ENCODE measurements at places on chromosomes 2 and 18.

- DNase-seq, result no peak
These were observed 127.4 kb downstream of the CACNB4 start for GRCh38 chr2:151971301-151972051.

GRCh38 chr18:5914016-5914415, 18.7 kb upstream of the TMEM200C start:
- no peak for DNase-seq

DNA sequence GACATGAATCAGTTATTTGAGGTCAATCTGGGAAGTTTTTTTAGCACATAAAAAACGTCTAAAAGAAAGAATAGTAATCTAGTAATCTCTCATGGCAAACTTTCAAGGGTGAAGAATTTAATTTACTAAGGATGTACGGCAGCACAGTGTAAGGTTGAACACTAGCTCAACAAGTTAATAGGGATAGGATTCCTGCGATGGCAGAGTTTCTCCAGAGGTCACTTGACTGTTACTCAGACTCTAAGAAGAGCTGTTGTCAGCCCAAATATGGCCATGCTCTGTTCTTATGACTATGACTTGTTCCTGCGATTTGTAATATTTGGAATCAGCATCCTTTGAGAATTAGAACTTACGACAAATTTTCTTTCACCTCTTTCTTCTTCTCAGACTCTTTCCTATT, 553.3 kb upstream of the TNP1 start:
- no peak for DNase-seq

GRCh38 chr18:3455090-3455635, 5.2 kb downstream of the TGIF1 start:
- no peak for DNase-seq

DNA sequence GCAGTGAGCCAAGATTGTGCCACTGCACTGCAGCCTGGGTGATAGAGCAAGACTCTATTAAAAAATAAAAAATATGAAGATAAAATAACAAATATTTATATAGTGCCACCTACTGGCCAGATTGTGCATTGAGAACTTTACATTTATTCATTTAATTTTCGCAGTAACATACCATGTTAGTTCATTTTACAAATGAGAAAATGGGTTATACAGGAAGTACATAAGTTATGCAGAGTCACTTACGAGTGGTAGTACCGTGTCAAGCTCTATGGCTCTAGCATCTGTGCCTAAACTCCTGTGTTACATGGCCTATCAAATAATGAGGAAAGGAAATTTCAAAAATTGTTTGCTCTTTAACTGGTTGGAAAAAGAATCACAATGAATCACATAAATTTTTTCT, 27.9 kb downstream of the RIF1 start:
- peak; percentile 28 for DNase-seq

GRCh38 chr2:101179982-101180381, 28.8 kb upstream of the TBC1D8 start:
- no peak for DNase-seq

DNA sequence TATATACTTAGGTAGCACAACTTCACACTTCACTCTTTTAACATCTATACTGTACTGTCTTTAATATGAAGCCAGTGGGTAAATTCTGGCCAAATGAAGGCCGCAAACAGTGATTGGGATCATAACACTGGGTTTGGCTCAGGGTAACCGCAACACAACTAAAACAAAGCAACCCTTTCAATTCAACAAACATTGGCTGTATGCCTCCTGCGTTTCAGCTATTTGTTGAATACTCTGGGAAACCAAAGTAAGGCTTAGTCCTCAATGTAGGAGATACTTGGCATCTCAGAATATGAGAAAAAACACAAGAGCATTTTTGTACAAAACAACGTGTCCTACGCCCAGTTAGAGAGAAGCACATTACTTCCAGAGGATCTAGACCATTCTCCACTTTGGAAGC, 693.3 kb upstream of the KLHL29 start:
- DNase-seq, result no peak

- no peak for DNase-seq
These were observed 55.3 kb upstream of the ID2 start for GRCh38 chr2:8626572-8626971.

- DNase-seq, result no peak
These were observed 28.9 kb downstream of the ZNF532 start for GRCh38 chr18:58893388-58894099.

DNA sequence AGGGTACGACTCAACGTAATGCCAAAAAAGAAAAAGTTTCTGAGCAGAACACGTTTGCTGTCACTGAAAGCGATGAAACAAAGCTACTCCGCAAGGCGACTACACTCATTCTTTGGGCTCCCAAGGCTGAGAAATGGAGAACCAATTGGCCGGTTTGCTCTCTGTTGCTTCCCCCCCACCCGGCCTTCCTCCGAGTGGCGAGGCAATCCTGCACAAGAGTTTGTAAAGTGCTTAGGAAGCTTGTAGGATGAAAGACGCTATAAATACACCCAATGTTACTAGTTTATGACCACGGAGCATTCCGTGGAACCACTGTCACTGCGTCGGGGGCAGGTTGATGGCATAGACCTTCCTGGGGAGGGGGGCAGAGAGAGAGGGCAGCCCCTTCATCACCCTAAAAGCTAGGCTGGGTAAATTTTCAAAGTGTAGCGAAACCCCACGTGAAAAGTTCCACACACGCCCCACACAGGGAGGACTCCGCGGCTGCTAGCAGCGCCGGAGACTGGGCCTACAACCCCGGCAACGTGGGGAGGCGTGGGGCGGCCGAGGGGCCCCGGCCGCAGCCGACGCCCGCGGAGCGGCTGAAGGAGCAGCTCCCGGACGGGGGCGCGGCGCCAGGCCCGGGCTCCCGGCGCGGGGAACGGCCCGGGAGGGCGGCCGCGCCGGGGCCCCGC, 915 bp downstream of the CUL3 start:
- peak; percentile 30 for DNase-seq

Measured in activated CD4-positive, alpha-beta T cell treated with anti-CD3 and anti-CD28 coated beads, Interleukin-2, amount 10 ng/mL, durations not matched to agents 7 days and 5 days (primary cell).